ENCODE measurements at places on chromosomes 7 and 10. TPM values are rescaled to one million over a fixed set of nuclear protein-coding genes. Genes with fewer than 3 reads are reported as not detected.

- no peak for DNase-seq
Observed at GRCh38 chr7:5350174-5350463, 67.4 kb downstream of the SLC29A4 start.

GRCh38 chr7:96699219-96699871 is 10.3 kb downstream of the SEM1 start:
- DNase-seq: no peak

DNA sequence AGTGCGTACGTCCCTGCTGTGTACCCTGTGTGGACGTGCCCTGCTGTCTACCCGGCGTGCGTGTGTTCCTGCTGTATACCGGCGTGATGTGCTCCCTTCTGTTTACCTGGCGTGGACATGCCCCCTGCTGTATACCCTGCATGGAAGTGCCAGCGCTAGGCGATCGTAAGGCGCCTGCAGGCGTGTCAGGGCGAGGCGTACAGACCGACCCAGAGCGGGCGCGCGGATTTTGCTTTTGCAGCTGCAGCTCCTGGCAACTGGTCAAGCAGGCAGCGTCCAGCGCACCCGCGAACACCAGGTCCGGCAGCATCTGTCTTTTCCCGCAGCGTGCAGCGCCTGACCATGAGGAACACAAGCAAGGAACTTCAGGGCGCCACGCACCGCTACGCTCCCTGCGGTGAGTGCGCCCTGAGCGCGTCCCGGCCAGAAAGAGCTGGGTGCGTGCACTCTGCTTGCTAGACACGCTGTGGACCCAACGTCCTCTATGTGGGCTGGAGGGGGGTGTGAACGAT is 680 bp downstream of the C7orf57 start:
- peak; percentile 45 for DNase-seq

Gene FRMPD2
- not detected for polyA plus RNA-seq

GRCh38 chr10:1491901-1492300 is 245.4 kb downstream of the ADARB2 start:
- no peak for DNase-seq

- no peak for DNase-seq
Observed at GRCh38 chr10:113345826-113346624, 206.8 kb upstream of the HABP2 start.

Gene NCF1
- not detected for polyA plus RNA-seq

DNA sequence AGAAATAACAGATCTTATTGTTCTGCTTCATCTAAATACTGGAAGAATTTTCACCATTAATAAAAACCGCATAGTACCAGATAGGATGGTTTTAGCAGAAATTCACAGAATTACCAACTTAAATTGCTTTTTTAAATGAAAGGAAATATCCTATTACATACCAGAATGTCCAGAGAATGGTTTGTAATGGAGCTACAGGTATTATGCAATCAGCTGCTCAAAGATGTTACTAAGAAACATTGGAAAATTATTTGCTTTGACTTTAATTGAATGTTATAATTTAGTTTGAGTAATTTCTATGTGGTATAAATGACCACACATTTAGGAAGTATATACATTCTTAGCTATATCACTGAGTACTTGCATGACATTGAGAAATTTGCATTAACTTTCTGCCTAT is 338.3 kb downstream of the ETV1 start:
- no peak for DNase-seq

Gene SLC18A2
- 0.88 TPM for polyA plus RNA-seq

GRCh38 chr7:47027695-47028240 is 554.1 kb downstream of the TNS3 start:
- DNase-seq: peak; percentile 57

Gene C10orf62
- polyA plus RNA-seq: not detected

Gene SLC18A3
- polyA plus RNA-seq: not detected

DNA sequence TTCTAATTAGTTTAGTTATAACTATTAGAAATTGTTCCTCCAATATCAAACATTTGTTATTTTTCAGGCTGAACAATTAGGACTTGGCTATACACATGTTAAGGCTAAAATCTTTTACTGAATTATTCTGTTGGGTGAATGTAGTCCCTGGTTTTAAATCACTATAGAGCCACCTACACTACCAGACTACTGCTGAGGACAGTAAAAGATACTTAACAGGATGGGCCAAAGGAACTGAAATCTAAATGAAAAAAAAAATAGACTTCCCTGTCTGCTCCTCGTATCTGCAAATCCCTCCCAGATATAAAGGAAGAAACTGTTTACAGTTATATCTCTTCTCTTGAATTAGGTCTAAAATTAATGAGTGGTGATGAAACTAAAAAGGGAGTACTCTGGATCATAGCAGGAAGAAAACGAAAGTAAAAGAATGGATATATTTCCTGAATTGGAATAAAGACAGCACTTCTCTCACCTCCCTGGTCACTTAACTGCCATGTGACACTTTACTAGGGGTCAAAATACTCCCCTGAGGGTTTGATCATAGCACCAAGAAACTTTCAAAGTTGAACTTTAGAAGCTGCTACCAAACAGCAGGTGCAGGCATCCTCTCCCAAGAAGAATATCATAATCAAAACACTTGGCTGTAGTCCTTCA is 12.7 kb downstream of the FBXW4 start:
- no peak for DNase-seq

DNA sequence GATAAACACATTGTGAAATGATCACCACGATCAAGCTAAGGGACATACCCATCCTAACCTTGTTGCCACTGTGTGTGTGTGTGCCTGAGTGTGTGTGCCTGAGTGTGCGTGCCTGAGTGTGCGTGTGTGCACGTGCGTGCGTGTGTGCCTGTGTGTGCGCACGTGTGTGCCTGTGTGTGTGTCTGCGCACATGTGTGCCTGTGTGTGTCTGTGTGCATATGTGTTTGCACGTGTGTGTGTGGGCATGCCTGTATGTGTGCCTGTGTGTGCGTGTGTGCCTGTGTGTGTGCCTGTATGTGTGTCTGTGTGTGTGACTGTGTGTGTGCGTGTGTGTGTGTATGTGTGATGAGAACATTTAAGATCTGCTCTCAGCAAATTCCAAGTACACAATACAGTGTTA is 244.1 kb upstream of the DPP6 start:
- no peak for DNase-seq

- DNase-seq: no peak
Observed at GRCh38 chr10:14016011-14016536, 314.6 kb downstream of the FRMD4A start.

- no peak for DNase-seq
Observed at GRCh38 chr10:100041306-100042002, 31.7 kb upstream of the DNMBP start.

Gene FRMD4A
- 28.6 TPM for polyA plus RNA-seq

GRCh38 chr7:158280448-158281144 is 307.0 kb downstream of the PTPRN2 start:
- no peak for DNase-seq

DNA sequence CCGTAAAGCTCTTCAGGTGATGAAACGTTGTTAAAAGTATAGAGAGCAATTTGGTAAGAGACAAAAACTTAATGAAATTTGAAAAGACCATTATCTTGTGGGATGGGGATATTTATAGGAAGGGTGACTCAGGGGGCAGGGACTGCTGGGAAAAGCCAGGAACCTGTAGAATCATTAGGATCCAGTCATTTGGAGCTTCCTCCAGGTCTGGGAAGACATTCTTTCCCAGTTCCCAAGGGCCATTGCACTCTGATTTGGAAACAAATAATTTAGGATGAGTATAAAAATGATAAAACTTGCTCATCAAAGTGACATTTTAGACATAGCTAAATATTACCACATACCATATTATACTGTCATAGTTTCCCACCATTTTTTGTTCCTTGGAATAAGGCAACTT is 143.9 kb downstream of the PFKFB3 start:
- no peak for DNase-seq

Gene MKRN1
- not detected for polyA plus RNA-seq

Gene MMP21
- polyA plus RNA-seq: 0.53 TPM

DNA sequence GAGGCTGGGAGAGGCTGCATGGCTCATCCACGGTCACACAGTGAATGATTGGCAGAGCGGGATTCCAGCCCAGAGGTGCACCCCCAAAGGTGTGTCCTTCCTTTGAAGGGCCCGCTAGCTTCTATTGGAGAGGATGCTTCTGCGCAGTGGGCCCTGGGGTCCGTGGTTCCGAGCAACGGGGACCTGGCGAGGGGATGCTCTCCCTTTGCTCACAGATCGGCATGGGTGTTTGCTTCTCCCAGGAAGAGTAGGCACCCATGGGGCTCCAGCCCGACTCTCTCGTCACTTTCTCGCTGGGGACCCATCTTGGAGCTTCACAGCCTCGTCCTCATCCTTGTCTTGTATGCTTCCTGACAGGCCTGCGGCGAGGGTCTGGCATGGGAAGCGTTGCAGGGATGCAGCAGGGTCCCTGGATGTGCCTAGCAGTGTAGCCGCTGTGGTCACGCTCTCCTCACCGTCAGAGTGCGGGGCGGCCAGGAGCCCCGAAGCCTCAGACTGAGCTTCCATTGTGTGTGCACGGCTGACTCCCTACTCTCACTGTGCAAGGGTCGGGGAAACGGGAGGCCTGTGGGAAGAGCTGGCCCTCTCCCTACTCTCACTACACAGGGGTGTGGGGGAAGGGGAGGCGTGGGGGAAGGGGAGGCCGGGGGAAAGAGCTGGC is 538.5 kb upstream of the FOXK1 start:
- no peak for DNase-seq

Gene KCTD7
- polyA plus RNA-seq: 18.3 TPM

- DNase-seq: no peak
Observed at GRCh38 chr7:87370660-87371180, 25.3 kb downstream of the CROT start.

DNA sequence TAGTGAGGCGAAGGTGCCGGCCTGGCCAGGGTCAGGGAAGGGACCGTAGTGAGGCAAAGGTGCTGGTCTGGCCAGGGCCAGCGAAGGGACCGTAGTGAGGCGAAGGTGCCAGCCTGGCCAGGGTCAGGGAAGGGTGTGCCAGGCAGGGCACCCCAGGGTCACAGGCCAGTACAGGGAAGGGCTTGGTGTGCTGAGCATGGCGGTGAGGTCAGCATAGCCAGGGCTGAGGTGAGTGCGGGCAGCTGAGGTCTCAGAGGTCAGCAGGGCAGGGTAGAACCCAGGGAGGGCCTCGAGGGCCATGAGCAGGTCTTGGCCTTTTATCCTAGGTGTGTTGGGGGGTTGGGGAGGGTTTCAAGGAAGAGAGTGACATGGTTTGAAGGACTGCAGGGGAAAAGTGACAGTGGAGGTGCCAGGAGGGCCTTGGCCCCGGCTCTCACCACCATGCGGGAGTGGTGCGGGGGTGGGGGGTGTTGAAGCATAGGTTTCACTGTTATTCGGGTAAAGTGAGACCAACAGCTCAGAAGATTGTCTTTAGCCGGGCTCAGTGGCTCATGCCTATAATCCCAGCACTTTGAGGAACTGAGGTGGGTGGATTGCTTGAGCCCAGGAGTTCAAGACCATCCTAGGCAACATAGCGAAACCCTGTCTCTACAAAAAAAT is 93.3 kb downstream of the CHST15 start:
- no peak for DNase-seq

Gene SPDYE8
- 0.18 TPM for polyA plus RNA-seq

- no peak for DNase-seq
Observed at GRCh38 chr10:79130846-79131245, 62.1 kb downstream of the ZMIZ1 start.

DNA sequence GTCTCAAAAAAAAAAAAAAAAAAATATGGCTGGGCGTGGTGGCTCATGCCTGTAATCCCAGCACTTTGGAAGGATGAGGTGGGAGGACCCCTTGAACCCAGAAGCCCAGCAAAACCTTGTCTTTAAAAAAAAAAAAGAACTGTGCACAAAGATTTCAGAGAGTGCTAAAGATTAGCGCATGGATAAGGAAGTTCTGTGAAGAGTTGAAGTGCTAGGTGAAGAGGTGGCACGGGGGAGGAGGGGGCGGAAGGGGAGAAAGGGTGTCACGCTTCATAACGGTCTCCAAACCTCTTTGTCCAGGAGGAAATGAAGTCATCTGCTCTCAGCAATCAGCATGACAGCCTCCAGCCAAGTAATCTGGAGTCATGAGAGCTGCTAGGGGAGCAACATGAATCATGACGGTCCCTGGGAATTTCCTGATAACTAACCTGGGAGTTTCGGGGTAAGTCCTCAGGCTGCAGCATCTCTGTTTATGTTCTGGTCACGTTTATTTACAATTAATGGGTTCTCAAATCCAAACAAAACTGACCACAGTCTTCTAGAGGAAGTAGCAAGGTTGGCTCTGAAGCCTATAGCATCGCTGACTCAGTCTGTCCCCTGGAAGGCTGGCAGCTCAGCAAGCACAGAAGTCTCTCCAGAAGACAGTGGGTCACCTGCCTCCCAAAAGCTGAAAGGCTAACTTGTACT is 1.9 kb upstream of the PLAU start:
- DNase-seq: no peak

Gene TAF5
- polyA plus RNA-seq: 6.4 TPM

DNA sequence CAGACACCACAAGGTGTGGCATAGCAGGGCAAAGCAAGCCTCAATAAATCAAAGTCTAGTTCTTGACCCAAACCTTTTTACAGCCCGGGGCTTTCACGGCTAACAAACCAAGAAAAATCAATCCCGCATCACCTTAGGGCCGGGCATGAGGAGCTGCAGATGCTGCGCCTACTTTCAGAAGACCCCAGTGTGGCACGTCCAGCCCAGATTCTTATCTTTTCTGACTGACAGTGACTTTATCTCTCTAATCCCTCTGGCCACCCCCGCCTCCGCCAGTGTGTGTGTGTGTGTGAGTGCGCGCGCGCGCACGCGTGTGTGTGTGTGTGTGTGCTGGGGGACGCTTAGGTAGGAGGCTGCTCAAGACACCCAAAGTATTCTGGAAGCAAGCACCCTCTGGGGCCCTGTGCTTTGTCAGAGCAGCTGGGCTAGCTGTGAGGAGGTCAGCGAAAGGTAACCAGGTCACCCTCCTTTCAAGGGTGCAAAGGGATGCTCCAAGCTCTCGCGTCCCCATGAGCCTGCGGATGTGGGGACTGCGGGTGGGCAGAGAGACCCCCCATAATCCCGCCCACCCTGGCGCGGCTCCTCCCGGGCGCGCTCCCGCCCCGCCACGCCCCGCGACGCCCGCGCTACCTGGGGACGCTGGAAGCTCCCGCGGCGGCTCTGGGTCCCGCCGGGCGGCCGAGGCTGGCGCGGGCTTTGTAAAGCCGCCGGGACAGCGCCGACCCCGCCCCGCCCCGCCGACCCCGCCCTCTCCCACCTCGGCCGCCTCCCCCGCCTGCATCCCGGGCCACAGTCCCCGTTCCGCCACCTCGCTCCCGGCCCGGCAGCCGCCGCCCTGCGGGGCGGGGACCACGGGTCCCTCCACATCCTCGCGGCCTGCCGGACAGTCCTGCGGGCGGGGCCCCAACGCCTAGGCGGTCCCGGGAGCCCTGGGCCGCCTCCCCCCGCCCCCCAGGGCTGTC is 57.1 kb upstream of the RHOBTB1 start:
- DNase-seq: peak; percentile 25

Gene AFAP1L2
- 36.8 TPM for polyA plus RNA-seq

DNA sequence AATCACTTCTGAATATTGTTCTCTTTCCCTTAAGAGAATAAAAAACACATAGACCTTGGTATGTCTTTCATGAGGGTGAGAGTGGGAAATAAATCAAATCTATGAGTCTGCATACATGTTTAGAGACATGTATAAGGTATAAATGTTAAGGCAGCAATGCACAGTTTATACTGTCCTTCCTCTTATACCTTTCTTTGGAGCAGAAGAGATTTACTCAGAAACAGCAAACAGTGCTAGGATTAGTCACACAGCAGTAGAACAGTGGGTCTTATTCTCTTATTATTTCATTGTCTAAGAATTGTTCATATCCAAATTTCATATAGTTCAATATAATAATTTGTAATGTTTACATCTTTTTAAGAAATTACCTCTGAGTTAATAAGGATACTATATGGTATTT is 126.7 kb upstream of the TMEM196 start:
- no peak for DNase-seq

Gene KIAA1549
- polyA plus RNA-seq: 8.1 TPM

- DNase-seq: peak; percentile 28
Observed at GRCh38 chr7:139730746-139731612, 46.8 kb downstream of the HIPK2 start.

GRCh38 chr7:169276-170172 is 22.8 kb upstream of the FAM20C start:
- DNase-seq: no peak

Data from muscle of arm (tissue), 14 donors.